ENCODE measurements at places on chromosomes 6 and 20.

DNA sequence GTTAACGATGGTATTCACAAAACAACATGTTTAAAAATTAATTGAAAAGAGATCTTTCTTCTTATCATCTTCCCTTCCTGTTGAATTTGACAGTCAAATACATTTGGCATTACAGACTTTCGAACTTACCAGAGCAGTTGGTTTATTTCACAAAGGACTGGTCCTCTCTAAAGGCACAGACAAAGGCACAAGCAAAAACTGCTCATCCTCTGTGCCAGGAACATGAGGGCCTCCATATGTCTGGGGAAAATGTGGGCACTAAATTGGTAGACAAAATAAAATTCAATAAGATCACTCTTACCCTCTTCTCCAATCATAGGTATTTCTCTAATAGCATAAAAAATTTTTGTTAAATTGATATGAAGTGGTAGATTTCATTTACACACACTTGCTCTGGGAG lies 40.4 kb downstream of the SYNE1 start:
- H3K27me3 ChIP-seq = peaks cover 6% of the 10 kb centered on the region
- no peak overlapping the region for H3K4me3 ChIP-seq
- DNase-seq = no peak

DNA sequence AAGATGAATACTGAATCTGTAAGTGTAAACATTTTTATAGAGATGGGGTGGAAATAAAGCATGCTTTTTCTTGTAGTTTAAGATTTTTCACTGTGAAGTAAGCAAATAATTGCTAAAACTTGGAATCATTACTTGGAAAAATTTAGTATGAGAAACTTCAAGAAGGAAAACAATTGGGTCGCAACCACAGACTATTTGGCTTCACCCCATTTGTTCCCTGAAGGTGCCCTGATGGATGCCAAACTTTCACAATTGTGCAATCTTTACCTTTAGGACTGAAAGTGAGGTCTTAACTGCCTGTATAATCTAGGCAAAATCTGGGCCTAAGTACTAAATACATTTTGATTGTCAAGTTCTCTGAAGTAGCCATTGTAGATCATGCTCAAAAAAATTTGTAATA lies 330.1 kb downstream of the HDGFL1 start:
- H3K4me1 ChIP-seq = no peaks in the 10 kb centered on the region
- no peak overlapping the region for H3K4me3 ChIP-seq
- H3K27ac ChIP-seq = no peak overlapping the region
- no peaks in the 10 kb centered on the region for H3K27me3 ChIP-seq

DNA sequence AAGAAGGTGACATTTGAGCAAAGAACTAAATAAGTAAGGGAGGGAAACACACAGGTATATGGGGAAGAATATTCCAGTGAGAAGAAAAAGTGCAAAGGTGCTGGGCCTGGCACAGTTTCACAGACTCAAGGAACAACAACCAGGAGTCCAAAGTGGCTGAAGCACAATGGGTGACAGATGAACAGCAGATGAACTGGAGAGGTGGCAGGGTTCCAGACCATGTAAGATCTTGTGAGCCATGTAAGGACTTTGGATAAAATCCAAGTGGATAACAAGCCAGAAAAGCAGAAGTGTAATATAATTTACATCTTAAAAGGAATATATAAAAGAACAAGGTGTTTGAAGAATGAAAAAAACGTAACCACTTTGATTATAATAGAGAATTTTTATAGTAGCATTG lies 87.9 kb downstream of the MMS22L start:
- no peak for DNase-seq
- H3K4me3 ChIP-seq = no peak overlapping the region
- H3K36me3 ChIP-seq = peaks cover 7% of the 10 kb centered on the region
- H3K4me1 ChIP-seq = no peaks in the 10 kb centered on the region
- no peak overlapping the region for H3K27ac ChIP-seq

- H3K27me3 ChIP-seq = no peaks in the 10 kb centered on the region
- H3K4me1 ChIP-seq = no peaks in the 10 kb centered on the region
- no peak for DNase-seq
- no peaks in the 10 kb centered on the region for H3K36me3 ChIP-seq
- no peak overlapping the region for H3K4me3 ChIP-seq
Observed at GRCh38 chr6:68196645-68197044, 438.4 kb upstream of the ADGRB3 start.

- DNase-seq = no peak
- no peaks in the 10 kb centered on the region for H3K4me1 ChIP-seq
- no peak overlapping the region for H3K27ac ChIP-seq
- H3K27me3 ChIP-seq = no peaks in the 10 kb centered on the region
- H3K4me3 ChIP-seq = no peak overlapping the region
Observed at GRCh38 chr20:57312138-57312537, 17.5 kb upstream of the SPO11 start.

DNA sequence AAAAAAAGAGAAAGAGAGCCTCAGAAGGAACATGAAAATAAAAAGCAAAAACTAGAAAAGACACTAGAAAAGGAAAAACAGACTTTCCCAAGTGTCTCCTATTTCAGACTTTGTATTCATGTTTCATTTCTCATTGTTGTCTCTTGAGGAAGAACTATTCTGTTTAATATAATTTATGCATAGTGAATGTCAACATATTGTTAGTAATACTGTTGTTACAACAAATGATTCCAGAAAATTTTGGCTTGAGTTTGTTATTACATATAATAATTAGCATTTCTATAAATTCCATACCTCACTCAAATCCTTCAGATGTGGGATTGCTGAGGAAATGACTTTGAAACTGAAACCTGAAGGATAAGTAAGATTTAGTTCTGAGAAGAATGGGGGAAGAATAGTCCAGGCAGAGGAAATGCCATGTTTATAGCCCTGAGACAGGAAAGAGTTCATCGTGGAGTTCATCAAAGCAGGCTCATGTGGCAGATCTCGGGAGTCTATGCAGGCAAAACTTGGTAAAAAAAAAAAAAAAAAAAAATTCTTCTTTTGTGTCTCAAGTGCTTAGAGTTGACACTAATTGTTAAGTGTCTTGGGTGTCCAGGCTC lies 53.1 kb upstream of the EIF2S2 start:
- H3K27ac ChIP-seq = no peak overlapping the region
- no peak overlapping the region for H3K4me3 ChIP-seq
- peaks cover under 1% of the 10 kb centered on the region for H3K27me3 ChIP-seq

- H3K36me3 ChIP-seq = no peaks in the 10 kb centered on the region
- H3K27ac ChIP-seq = no peak within 1 kb of the TSS
- peaks cover 60% of the 10 kb centered on the region for H3K27me3 ChIP-seq
- DNase-seq = no peak
Observed at GRCh38 chr20:1001911-1002681, at the start of gene RSPO4. TSS of gene RSPO4 (minus strand) at chr20:1002311. CDS start at chr20:1002164, 147 bp downstream.

DNA sequence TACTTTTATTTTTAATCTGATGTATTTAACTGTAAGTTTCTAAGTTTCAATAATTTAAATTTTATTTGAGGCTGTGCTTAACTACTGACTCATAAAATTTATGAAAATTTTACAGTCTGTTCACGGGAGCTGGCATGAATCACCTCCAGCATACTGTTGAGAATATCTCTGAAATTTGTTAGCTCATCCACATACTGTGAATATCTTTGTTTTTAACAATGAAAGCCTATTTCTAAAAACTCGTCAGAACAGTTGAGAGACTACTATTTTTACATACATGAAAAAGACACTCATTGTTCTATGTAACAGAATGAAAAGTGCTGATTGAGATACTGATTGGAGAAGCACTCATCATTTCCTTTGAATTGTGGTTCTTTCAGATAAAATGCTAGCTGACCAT lies 749.3 kb downstream of the TENT5A start:
- no peaks in the 10 kb centered on the region for H3K4me1 ChIP-seq
- H3K27me3 ChIP-seq = no peaks in the 10 kb centered on the region
- H3K36me3 ChIP-seq = no peaks in the 10 kb centered on the region
- no peak for DNase-seq

DNA sequence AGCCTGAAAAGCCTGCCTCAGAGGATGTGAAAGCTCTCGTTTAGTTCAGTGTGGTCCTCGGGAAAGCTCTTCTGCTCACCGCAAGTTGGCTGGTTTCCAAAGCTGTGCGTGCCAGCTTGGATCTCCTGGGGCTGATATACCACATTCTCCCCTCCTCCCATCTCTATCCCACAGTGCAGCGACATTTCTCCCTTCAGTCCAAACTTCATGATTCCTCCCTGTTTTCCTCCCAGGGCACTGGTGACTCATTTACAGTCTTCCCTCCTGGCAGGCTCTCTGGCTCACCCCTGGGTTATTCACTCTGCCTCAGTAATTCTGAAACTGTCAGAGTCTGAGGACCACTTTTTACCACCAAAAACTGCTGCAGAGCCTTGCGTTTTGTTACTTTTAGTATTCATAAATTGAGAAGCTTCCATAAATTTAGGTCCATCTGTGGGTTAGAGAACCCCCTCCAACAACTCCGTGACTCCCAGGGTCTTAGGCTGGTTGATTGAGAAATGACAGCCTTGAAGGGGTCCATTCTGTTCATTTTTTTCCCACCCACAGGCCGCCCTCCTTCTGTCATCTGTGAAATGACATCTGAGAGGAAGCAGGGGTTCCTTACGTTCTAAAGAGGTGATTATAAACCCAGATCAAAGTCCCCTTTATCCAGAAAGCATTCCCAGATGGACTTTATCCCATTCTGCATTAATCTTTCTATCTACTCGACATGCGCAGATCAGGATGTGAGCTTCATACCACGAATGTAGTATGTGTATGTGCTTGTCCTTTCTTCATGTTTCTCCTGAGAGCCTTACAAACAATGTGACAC lies 6.1 kb downstream of the TRIM10 start:
- peaks cover 1% of the 10 kb centered on the region for H3K4me1 ChIP-seq
- no peak overlapping the region for H3K27ac ChIP-seq
- no peak for DNase-seq
- H3K4me3 ChIP-seq = no peak overlapping the region
- H3K27me3 ChIP-seq = peaks cover 9% of the 10 kb centered on the region
- H3K36me3 ChIP-seq = no peaks in the 10 kb centered on the region

GRCh38 chr6:40845553-40845952 lies 193.5 kb downstream of the UNC5CL start:
- DNase-seq = peak; percentile 17
- H3K36me3 ChIP-seq = no peaks in the 10 kb centered on the region
- H3K27me3 ChIP-seq = peaks cover 18% of the 10 kb centered on the region
- no peaks in the 10 kb centered on the region for H3K4me1 ChIP-seq
- H3K4me3 ChIP-seq = no peak overlapping the region

DNA sequence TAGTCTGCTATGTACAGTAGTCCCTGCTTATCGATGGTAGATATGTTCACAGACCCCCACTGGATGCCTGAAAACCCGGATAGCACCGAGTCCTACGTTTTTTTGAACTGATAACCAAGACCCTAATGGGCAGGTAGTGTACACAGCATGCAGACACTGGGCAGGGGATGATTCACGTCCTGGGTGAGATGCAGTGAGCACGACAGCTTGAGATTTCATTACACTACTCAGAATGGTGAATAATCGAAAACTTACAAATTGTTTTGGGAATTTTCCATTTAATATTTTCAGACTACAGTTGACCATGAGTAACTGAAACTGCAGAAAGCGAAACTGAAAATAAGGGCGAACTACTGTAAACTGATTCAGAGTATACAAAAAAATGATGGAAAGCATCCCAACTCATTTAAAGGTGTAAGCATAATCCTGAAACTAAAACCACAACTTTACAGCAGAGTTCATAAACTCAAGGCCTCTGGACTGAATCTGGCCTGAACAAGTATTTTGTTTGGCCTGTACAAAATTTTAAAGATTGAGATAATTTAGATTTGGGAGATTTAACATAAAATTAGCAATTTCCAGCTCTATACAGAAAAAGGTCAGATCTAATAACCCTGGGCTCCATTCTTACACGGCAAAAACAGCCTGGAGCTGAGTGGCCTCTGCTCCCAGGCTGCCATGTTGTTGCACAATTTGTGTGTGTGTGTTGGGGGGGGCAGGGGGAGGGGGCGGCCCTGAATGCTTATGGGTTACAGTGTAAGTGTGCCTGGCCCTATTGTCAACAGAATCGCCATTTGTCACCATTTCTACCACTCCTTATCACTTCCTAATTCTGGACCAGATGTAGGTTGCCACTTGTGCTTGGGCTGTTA lies 34.9 kb downstream of the RNF24 start:
- H3K27ac ChIP-seq = peak overlapping the region; percentile 93
- no peaks in the 10 kb centered on the region for H3K27me3 ChIP-seq
- peak; percentile 34 for DNase-seq
- H3K4me3 ChIP-seq = peak overlapping the region; percentile 76
- no peaks in the 10 kb centered on the region for H3K36me3 ChIP-seq
- H3K4me1 ChIP-seq = peaks cover 26% of the 10 kb centered on the region

GRCh38 chr6:151325075-151326050 lies 66.0 kb downstream of the ZBTB2 start:
- H3K36me3 ChIP-seq = no peaks in the 10 kb centered on the region
- peaks cover 22% of the 10 kb centered on the region for H3K4me1 ChIP-seq
- H3K4me3 ChIP-seq = peak overlapping the region; percentile 52
- no peak overlapping the region for H3K27ac ChIP-seq
- peak; percentile 14 for DNase-seq

- DNase-seq = no peak
- peaks cover 10% of the 10 kb centered on the region for H3K27me3 ChIP-seq
- no peaks in the 10 kb centered on the region for H3K36me3 ChIP-seq
- no peak overlapping the region for H3K4me3 ChIP-seq
Observed at GRCh38 chr6:125950293-125950692, 6.3 kb upstream of the HINT3 start.

DNA sequence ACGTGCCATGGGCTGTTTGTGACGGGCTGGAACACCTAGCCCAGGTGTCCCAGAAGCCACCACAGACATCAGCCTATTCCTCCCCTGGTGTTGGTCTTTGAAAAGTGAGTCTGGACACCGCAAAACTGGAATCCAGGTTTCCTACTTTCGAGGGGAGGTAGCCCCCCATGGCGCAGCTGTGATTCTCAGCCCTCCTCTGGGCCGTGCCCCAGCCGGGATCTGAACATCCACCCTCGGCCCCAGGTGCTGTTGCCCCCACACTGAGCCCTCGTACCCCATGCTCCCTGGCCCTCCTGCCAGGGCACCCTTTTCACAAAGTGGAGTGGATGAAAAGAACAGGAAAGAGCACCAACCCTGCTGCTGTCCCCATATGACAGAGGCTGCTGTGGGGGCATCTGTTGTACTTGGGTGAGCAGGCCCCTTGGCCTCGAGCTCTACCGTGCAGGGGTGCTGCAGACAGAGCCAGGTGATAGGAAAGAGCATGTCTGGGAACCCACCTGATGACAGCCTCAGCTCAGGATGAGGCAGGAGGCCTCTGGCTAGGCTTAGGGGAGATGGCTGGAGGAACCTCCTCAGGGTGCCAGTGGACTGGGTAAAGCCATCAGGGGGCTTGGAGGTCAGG lies 18.8 kb upstream of the MAS1L start:
- no peak overlapping the region for H3K27ac ChIP-seq
- no peaks in the 10 kb centered on the region for H3K36me3 ChIP-seq
- no peak for DNase-seq
- peaks cover 6% of the 10 kb centered on the region for H3K27me3 ChIP-seq

- no peak within 1 kb of the TSS for H3K27ac ChIP-seq
- H3K4me1 ChIP-seq = peaks cover 2% of the 10 kb centered on the region
- H3K36me3 ChIP-seq = no peaks in the 10 kb centered on the region
- H3K4me3 ChIP-seq = peak within 1 kb of the TSS; percentile 32
- peaks cover 66% of the 10 kb centered on the region for H3K27me3 ChIP-seq
Observed at GRCh38 chr20:18057101-18057993, at the start of gene OVOL2. TSS of gene OVOL2 (minus strand) at chr20:18057916. CDS start at chr20:18057634, 282 bp downstream.

Measured in activated naive CD8-positive, alpha-beta T cell treated with anti-CD3 and anti-CD28 coated beads, Interleukin-2, amount 50 U/mL, for 24 hours (primary cell).